ENCODE measurements at places on chromosomes 11 and 22. TPM values are rescaled to one million over a fixed set of nuclear protein-coding genes. Genes with fewer than 3 reads are reported as not detected.

- no peak for DNase-seq
Measured at GRCh38 chr11:8948886-8949285, 6.1 kb upstream of the ASCL3 start.

The OR52A1 gene
- not detected for total RNA-seq

DNA sequence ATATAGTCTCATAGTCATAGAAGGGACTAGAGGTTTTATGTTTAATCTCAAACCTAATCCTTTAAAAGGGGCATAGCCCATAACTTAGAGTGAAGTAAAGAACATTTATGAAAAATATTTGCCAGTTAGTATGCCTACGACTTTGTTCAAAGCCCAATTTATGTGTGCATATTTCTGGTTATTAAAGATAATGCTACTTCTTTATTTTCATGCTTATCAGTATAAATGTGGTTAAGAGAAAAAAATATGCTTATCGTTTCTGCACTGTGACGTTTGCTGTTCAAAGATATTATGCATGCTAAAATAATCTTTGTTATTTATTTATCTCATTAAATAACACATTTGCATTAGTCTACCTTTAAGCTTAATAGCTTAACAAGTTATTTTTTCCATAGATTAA lies 343.9 kb downstream of the DYNC2H1 start:
- no peak for DNase-seq

The OAF gene
- total RNA-seq = 33.5 TPM

- no peak for DNase-seq
Measured at GRCh38 chr11:99671808-99672409, 651.2 kb downstream of the CNTN5 start.

The OR8A1 gene
- total RNA-seq = not detected

- no peak for DNase-seq
Measured at GRCh38 chr11:66768818-66769217, 39.8 kb upstream of the SPTBN2 start.

- DNase-seq = no peak
Measured at GRCh38 chr11:86713552-86713951, 41.1 kb upstream of the ME3 start.

The SLN gene
- total RNA-seq = not detected

The PRRG4 gene
- 0.23 TPM for total RNA-seq

The TOM1 gene
- total RNA-seq = 63.8 TPM

GRCh38 chr11:43810929-43811596 lies 69.6 kb upstream of the ALKBH3 start:
- no peak for DNase-seq

Data from dorsolateral prefrontal cortex (tissue), 122 donors.